ENCODE measurements at places on chromosomes 1 and 21.

- no peak for DNase-seq
These were observed 380.5 kb upstream of the PRMT6 start for GRCh38 chr1:106676021-106676420.

- no peak for DNase-seq
These were observed 557.6 kb upstream of the PKN2 start for GRCh38 chr1:88126467-88126866.

DNA sequence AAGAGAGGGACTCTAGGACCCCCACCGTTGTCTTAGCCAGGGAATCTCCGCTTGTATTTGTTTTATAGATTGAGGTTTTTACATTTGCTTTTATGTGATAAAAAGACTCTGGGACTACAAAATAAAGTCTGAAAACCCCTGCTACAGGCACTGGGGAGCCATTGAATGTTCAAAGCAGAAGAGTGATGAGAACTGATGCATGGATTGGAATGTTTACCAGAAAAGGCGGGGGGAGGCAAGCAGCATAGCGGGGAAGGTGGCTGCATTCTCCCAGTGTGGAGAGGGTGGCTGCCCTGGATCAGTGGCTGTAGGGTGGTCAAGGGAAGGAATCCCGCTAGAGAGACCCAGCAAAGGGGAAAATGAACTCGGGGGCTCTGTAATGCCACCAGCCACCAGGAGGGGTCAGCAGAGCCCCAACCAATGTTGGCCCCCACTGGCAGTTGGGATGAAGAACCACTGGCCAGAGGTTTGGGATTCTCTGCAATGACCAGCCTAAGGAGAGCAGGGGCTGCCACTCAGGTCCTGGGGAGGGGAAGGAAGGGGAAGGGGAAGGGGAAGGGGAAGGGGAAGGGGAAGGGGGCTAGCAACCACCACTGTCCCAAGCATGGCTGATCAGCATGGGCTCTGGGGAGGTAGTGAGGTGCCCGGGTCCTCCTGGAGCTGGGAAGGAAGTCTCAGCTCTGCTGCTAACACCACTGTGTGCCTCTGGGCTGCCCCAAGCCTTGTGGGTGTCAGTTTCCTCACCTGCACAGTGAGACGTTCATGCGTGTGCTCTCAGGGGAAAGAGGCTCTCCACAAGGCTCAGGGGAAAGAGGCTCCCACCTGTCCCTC lies 19.2 kb upstream of the PEF1 start:
- DNase-seq: peak; percentile 69

DNA sequence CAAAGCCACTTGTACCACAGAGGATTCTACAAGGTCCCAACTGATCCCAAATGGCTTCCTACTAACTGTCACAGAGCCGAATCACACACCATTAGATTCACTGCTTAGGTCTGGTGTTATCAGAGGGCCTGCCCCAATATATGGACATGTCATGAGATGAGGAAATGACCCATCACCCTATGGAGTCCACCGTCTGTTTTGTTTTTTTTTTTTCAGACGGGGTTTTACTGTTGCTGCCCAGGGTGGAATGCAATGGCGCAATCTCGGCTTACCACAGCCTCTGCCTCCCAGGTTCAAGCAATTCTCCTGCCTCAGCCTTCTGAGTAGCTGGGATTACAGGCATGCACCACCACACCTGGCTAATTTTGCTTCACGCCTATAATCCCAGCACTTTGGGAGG lies 83.8 kb upstream of the ETS2 start:
- no peak for DNase-seq

DNA sequence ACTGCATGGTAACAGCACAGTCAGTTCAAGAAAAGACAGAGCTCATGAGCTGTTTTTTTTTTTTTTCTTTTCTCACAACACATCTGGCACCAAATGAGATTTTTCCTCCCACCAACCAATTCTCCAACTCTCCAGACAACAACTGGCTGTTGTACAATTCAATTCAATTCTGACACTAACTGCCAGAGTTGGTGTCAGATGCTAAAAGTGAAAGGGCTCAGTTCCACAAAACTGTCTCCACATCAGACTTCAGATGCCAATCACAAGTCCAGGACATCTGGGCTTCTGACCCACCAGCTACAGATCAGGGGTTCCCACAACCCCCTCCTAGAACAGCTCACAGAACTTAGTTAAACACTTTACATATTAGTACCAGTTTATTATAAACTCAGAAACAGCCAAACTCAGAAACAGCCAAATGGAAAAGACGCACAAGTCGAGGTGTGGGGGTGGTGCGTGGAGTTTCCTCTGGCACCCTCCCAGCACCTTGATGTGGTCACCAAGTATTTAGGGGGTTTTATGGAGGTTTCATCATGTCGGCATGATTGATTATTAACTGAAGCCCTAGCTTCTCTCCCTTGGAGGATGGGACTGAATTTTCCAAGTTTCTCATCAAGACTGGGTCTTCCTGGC lies 39.2 kb upstream of the LRRC8D start:
- no peak for DNase-seq

DNA sequence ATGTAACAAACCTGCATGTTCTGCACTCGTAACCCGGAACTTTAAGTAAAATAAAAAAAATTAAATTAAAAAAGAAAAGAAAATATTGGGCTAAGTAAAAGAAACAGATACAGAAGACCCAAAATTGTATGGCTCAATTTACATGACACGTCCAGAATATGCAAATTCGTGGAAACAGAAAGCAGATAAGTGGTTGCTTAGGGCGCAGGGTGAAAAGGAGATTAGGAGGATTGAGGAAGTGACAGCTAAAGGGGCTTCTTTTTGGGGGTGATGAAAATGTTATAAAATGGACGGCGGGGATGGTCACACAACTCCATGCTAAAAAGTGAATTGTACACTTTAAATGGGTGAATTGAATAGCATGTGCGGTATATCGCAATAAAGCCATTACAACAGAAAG lies 27.4 kb upstream of the ZBTB21 start:
- DNase-seq: no peak

DNA sequence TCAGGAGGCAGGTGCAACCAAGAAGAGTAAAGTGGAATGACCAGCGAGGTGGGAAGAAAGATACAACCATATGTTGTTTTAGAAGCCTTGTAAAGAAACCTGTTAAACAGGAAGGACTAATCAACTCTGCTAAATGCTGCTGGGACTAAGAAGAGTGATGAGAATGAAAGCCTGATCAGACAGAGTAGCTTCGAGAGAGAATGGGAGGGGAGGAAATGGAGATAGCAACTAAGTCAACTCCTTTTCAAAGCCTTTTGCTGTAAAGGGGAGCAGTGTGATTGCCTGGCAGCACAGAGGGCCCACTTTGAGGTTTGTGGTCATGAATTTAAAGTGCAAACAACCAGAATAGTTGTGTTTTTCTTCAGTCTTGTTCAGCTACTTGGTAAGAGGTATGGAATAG lies 31.4 kb downstream of the SLC30A7 start:
- DNase-seq: no peak

DNA sequence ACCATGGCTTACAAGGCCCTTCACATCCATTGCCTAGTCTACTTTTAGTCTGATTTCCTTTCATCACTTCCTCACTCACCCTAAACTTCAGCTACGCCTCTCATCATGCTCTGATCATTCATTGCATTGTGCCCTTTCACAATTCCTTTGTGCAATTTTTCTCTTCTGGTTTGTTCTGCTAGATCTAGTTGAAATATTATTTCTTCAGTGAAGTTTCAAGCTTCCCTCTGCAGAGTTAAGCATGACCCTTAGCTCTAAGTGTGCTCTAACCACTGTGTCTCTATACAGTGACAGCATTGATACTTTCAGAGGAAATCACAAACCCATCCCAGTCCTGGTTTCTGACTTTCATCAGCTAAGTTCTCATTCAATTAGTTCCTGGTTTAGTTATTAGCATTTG lies 166.1 kb downstream of the PLA2G4A start:
- DNase-seq: no peak

GRCh38 chr21:24852610-24853195 lies 754.6 kb downstream of the MRPL39 start:
- DNase-seq: no peak

- DNase-seq: peak; percentile 2
These were observed 40.5 kb downstream of the PATJ start for GRCh38 chr1:61782771-61783170.

- DNase-seq: no peak
These were observed 15.7 kb downstream of the RPTN start for GRCh38 chr1:152143150-152143887.

DNA sequence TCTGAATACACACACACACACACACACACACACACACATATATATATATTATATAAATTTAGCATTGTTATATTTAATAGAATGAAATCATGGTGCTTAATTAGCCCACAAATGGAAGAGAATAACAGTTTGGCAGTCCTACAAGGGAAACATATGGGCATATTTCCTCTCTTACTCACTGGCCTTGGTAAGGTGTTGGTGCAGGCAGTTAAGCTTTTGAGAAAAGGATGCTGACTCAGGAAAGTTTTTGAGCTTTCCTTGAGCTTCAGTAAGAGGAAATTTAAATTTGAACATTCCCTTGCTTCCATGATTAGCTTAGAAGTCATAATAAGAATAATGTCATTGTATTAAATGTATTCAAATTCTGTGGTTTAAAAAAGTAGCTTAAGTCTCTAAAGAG lies 37.0 kb upstream of the B3GALT5 start:
- no peak for DNase-seq

GRCh38 chr1:207259391-207259790 lies 62.1 kb upstream of the CD55 start:
- no peak for DNase-seq
